NCI-H226 (cell line): ENCODE measurements at places on chromosomes 5 and 9.

DNA sequence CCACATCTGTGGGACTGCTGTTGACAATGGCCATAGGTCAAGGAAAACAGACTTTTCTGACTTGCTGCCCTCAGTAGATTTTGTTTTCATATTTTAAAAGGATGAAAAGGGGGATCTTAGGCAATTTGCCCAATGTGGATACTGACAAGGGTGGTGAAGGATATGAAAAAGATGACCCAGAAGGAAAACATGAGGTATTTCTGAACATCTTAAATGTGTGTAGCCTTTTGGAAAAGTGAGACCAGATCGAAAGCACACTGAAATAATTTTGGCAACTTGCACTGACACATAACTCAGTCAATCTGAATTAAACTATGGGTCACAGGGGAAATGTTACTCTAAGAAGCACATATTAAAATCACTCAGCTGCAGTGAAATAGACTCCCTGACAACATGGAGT lies 1793.0 kb upstream of the ACO1 start:
- DNase-seq, result no peak

GRCh38 chr9:92668746-92669526 lies 995 bp downstream of the IPPK start:
- peak; percentile 75 for DNase-seq

DNA sequence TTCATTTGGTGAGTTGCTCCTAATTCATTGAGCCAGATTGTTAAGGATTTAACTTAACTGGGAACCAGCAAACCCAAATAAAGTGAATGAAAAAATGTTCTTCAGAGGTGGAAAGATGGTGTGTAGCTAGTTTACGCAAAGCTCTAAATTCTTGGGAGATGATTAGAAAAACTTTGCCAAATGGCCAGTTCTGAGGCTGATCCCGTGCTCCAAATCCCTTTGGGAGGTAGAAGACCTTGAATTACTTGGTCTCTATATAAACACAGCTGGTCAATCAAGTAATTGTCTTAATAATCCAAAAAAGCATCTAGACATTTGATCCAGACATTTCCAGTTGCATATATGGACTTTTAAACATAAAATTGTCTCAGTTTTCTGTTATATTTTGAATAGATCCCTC lies 11.4 kb downstream of the ACTL7B start:
- DNase-seq, result no peak

- peak; percentile 67 for DNase-seq
These were observed 413 bp downstream of the JADE2 start for GRCh38 chr5:134525683-134526482.
